ENCODE measurements at places on chromosomes 12 and 14.

- DNase-seq: no peak
These were observed 9.3 kb downstream of the AMN start for GRCh38 chr14:102931580-102932285.

DNA sequence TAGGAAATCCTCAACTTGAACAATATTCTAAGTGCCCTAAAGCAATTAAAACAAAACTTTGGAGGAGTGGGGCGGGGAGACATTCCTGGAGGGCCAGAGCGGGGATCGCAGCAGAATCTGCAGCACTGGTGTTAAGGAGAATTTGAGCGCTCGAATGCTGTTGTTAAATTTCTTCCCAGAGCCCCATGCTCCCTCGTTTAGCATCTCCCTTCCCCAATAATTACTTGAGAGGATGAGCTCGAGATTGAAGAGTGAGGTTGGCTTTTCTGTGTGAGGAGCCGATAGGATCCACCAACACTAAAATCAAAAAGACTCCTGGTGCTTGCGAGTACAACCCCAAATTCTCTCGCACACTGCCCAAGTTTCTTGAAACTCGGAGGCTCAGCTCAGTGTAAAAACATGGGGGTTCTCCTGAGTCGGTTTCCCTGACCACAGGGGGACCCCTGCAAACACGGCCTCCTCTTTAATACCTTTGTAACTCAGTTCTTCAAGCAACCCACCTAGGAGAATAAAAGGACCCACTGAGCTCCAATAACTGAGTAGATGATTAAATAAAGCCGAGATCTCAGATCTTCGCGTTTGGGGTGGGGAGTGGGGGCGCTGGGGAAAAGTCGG, 10.2 kb upstream of the FOXG1 start:
- DNase-seq: no peak

DNA sequence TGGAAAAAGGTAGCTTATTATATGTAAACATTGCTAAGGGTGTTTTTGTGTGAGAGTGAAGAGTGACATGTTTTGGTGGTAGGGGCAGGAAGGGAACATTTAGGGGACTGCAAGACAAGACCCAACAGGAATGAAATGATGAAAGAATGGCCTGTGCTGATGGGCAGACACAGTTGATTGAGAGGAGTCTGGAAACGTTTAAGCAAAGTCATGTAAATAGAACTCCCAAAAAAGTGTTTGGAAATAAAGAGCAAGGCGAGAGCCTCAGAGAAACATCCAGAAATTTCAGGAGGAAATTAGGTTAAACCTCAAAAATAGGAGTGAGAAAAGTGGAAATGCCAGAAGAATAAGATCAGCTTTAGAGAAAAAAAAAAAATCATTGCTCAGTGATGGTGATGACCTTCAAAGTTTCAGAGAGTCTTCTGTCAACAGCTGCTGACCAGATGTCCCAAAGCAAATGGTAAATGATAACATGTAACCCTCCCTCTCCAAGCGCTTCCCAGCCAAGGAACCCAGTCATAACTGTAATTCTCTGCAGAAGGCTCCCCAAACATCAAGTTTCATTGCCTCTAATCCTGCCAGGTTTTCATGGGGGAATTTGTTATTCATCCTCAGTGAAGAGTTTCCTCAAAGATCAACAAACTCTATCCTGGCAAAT, 223.2 kb upstream of the FAR2 start:
- DNase-seq: peak; percentile 73

DNA sequence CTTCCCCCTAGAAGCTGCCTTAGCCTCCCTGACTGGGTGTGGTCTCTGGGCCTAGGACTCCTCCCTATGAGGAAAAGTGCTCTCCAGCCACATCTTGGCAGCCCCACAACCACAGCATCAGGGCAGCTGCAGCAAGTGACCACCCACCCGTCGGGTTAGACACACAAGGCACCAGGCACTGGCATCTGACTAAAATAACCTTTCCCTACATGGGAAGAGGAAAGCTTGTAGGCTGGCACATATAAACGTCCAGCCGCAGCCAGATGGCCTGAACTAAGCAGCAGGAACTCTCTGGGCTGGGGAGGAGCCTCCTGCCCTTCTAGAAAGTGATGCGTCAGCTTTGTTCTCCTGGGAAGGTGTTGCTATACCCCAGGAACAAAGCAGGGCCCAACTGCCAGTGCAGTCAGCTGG, 328.7 kb downstream of the DPF3 start:
- no peak for DNase-seq

DNA sequence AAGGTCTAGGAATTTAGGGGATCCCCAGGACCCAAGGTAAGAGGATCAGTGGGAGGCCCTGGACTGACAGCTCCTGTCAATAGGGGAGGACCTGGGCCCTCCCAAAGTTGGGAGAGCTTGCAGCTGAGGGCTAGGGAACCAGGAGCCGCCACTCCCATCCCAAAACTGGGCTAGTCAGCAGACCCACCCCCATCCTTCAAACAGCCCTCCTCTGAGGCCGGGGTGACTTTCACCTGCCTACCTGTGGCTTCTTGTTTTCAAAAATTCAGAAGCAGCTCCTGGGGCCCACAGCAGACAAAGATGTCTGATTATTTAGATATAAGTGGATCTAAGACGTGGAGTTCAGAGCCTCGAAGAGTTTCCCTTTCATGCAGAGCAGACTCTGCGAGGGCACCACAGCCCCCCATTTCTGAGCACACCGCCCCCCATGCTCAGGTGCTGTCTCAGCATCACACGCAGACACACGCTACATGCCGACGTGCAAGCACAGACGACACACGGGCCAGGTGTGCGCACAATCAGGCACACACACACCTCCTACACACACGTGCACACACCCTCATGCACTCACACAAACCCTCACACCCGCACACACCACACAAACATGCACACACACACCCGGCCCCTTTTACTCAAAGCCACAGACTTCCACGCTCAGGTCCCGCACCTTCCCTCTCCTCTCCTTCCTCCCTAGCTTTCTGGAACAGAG, 21.9 kb downstream of the DIO3 start:
- DNase-seq: no peak

GRCh38 chr14:59538936-59539335, 37.7 kb downstream of the CCDC175 start:
- no peak for DNase-seq

DNA sequence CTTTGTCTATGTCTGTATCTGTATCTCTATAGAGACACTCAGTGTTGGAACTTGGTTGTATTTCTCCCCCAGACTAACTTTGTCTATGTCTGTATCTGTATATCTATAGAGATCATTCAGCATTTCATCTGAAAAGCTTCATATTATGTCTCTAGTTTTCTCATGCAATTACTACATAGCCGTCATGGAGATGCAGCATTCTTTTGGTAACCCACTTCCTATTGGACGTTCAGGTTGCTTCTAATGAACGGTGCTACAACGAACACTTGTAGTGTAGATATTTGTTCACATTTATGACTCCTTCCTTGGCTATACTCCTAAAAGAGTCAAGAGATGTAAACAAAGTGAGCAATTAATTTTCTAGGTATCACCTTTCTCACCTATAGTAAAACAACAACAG, 81.5 kb upstream of the KCNA1 start:
- DNase-seq: no peak

DNA sequence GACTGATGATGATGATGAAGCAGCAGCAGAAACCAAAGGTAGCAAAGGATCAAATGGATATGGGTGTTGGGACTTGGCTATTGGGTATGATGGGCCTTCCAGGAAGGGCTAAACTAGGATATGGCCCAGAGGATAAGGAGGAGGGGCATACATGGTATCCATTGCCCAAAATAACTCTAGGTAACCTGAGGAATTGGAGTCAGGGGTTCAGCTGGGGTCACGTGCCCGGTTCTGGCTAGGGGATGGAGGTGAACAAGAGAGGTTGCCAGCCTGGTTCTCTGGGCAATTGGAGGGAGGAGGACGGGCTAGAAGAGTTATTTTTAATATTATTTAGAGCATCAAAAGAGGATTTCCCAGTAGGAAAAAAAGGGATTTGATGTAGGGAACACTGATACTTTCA, 2.7 kb upstream of the ANKRD52 start:
- no peak for DNase-seq

GRCh38 chr12:115450710-115451109, 766.7 kb upstream of the TBX3 start:
- DNase-seq: no peak

DNA sequence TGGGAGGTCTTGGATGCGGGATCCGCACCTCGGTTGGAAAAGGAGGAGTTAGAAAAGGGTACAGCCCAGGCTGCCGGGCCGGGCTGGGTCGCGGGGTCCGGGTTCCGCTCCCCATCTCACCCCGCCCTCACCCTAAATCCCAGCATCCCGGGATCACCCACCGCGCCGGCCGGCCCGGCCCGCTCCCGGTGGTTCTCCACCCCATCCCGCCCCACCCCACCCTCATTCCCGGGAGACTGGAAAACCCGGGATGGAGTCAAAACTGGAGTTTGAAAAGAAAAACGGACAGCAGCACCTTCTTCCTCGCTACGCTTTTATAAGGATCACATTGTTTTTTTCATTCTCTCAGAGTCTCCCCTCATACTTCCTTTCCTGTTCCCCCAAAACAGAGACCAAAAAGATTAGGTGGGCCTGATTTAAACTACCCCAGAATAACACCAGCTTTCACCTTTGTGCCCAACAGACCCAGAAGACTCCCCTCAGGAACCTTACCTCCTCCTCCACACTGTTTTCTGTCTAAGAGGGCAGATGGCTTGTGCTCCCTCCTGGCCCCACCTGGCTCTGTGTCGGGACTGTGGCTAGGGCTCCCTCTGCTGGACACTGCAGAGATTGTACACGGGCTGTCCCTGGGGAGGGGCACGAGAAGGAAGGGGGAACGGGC, 2.8 kb downstream of the GLI1 start:
- peak; percentile 91 for DNase-seq

DNA sequence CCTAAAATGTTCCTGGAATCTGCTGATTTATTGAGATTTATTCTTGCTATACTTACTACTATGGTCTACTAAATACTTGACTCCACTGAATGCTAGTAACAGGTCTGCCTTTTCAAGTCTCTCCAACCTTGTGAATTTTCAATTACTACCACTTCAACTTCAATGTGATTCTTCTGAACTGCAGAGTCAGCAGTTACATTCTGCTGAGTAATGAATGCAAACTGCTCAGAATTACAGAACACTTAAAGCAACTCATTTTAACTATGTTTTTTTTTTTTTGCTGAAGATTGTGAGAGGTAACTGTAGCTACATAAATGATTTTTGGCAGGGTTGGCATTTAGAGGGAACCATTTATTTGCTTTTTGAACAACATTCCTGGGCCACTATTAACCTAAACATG, 41.8 kb downstream of the ARF6 start:
- DNase-seq: no peak

DNA sequence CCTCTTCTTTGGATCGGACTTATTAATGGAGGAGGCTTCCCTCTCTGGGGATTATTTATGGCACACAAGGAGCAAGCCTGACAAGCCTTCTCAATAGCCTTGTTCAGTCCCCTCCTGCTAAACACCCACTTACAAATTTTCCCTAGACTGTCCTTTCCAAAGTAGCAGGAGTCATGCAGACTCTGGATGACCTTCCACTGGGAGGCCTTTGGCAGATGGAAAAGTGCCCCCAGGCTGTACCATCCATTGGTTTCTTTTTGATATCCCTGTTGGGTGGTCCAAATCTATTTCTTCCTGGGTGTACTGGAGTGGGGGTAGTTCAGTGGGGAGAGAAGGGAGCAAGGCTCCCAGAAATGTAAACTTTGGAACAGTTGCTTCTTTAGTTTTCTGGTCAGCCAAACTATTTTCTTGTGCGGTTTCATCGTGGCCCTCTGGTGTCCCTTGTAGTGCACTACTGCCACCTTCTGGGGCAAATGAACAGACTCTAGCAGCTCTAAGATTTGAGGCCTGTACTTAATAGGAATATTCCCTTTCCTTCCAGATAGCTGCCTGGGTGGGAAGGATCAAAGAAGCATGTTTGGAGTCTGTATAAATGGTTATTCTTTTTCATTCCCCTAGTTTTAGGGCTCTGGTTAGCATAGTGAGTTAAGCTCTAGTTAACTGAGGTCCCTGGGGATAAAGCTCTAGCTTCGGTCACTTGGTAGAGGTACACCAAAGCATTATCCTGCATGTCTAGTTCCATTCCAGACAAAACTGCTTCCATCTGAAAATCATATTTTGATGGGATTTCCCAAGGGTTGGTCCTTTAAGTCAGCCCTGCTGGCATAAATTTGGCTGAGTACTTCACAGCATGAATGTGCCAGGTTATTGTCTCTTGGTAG, 409.5 kb downstream of the SLC6A15 start:
- peak; percentile 64 for DNase-seq

- no peak for DNase-seq
These were observed 231.4 kb downstream of the ANO2 start for GRCh38 chr12:5713599-5714081.

DNA sequence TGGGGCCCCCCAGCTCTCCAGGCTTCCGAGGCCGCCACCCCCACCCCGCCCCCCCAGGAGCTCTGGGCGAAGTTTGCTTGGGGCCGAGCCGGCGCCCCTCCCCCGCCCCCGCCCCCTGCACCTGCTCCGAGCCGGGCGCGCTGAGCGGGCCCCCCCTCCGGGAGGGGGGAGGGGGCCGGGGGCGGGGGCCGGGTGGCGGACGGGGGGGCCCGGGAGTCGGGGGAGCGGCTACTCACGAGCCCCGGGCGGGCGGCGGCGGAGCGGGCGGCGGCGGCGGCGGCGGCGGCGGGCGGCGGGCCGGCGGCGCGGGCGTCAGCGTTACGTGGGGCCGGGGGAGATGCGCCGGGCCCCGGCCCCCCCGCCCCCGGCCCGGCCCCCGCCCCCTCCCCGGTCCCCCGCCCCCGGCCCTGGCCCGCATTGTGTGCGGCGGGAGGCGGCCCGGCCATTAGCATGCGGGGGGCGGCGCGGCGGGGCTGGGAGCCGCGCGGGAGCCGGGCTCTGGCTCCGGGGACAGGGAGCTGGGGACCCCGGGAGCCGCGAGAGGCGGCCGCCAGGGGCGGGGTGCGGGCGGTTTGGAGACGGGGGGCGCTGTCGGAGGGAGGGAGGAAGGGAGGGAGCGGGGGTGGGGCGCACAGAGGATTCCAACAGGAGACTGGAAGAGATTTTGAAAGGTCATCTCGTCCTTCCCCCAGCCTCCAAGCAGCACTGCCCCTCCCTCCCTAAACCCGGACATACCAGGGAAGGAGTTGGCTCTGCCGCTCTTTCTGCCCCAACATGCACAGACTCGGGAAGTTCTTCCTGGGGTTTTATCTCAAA, at the start of gene ZNF219:
TSS of gene ZNF219 (minus strand) at position 580 of the 816 bp plus-strand sequence. CDS start 5,064 bp downstream, outside the sequence.
- peak; percentile 67 for DNase-seq

DNA sequence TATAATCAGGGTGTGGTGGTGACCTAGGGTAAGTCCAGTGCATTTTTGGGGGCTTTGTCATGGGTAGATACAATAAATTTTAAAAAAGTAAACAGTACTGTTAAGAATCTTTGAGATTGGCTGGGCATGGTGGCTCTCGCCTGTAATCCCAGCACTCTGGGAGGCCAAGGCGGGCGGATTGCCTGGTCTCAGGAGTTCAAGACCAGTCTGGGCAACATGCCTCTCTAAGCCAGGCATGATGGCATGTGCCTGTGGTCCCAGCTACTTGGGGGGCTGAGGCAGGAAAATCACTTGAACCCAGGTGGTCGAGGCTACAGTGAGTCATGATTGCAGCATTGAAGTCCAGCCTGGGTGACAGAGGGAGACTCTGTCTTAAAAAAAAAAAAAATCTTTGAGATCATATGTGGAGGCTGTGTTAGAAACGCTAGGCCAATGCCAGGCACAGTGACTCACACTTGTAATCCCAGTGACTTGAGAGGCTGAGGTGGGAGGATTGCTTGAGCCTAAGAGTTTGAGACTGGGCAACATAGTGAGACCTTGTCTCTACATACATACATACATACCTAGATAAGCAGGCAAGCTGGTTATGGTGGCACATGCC, 67.7 kb downstream of the PRKCH start:
- DNase-seq: peak; percentile 18

GRCh38 chr14:79971330-79971729, 240.0 kb downstream of the DIO2 start:
- DNase-seq: peak; percentile 88

GRCh38 chr14:74616996-74617700, 5.1 kb upstream of the LTBP2 start:
- no peak for DNase-seq
